ENCODE measurements at places on chromosomes 3 and 15.
A peak's percentile ranks its signal among the peaks of the same experiment; 100 is the strongest.

- DNase-seq: no peak
These were observed 101.0 kb upstream of the CCDC80 start for GRCh38 chr3:112741983-112742382.

- no peak for DNase-seq
These were observed 42.7 kb downstream of the BFSP2 start for GRCh38 chr3:133442518-133442917.

DNA sequence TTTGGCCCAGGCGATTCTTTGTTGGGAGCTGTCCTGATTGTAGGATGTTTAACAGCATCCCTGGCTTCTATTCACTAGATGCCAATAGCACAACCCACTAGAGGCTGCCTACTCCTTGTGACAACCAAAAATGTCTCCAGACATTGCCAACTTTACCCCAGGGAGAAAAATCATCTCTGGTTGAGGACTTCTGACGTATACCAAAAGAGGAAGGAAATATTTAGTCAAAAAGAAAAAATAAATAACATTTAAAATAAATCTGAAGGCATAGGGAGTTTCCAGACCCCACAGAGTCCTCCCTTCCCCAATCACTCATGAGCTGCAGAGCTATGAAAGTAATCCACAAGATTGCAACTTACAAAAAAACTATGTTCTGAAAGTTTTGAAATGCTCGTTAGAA is 61.0 kb downstream of the MECOM start:
- no peak for DNase-seq

DNA sequence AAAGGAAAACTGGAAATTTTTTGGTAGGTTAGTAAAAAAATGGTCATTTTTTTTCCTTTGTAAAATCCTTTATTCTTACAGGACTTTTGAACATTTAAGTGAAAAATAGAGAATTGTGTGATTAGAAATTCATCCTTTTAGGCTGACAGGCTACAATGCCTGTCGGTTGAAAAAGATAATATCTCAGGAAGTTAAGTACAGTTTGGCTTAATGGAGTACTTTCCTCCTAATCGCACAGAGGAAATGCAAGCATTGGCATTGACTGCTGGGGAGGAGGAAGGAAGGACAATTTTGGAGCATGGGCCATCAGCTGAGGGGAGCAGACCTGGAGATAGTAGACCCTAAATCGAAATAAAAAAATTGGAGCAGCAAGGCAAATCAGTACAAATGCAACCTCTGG is 135.1 kb upstream of the ICE2 start:
- no peak for DNase-seq

DNA sequence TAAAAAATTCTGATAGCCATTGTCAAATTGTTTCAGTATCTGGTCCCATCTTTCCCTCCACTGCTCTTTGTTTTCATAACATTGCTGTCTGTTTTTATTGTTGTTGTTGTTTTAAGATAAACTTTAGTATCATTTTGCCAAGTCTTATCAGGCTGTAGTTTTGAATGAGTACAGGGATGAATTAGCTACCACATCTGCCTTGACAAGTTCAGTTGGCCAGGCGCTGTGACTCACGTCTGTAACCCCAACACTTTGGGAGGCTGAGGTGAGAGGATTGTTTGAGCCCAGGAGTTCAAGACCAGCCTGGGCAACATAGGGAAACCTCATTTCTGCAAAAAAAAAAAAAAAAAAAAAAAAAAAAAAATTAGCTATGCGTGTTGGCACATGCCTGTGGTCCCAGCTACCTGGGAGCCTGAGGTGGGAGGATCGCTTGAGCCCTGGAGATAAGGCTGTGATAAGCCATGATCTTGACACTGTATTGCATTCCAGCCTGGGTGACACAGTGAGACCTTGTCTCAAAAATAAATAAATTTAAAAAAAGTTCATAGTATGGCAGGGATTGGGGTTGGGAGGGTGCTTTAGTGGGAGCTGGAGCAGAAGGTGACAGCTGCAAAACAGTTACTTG is 8.3 kb upstream of the ANKDD1A start:
- no peak for DNase-seq

DNA sequence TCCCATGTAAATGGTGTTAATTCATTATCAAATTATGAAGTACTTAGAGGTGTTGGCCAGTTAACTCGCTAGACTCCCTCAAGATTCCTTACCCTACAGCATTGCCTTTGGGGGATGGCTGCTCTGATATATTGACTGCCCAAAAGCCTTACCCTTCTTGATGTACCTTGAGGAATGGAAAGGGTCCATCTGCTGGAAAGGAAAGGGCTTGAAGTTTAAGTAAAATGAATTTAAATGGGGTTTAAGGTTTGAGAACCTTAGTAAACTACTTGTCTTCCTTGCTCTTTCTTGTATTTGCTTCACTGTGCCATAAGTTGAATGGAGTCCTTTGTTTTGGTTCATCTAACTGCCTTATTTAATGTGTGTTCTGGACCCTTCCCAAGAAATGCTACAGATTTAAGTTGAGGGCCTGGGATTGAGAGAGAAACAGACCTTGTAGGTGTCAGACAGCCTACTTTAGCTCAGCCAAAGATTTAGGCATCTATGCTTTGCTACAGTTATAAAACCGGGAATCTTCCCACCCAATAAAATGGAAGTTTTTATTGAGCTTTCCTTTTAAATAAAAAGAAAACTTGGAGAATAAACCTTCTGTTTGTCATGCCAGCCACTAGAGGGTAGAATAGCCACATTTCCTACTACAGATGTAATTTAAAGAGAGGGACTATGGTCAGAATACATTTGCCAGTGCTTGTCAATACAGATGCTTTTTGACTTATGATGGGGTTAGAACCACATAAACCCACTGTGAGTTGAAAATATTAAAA is 25.3 kb downstream of the CMSS1 start:
- DNase-seq: peak; percentile 76

DNA sequence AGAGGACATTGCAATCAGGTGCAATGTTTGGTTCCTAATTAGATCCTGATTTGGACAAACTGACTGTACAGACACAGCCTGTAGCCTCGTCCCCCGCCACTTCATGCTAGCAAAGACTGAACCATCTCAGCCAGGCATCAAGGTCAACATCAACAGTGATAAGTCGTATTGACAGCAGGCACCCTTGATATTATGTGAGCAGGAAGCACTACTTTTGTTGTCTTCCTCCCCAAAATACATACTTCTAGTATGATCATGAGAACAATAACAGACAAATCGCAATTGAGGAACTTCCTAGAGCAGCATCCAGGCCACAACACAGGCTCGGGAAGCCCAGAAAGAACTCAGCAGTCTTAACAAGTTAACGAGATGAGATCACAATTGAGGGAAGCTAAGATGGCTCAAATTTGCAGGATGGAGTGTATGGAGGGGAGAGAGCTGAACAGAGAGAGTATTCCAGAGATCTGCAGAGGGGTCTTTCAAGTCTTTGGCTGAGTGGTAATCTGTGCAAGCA is 20.4 kb downstream of the TGM5 start:
- DNase-seq: no peak

GRCh38 chr3:69294014-69294766 is 91.7 kb downstream of the FRMD4B start:
- DNase-seq: peak; percentile 53

- no peak for DNase-seq
These were observed 24.7 kb downstream of the ARHGAP31 start for GRCh38 chr3:119318876-119319275.

GRCh38 chr3:152026033-152026556 is 152.7 kb downstream of the SUCNR1 start:
- DNase-seq: peak; percentile 93

DNA sequence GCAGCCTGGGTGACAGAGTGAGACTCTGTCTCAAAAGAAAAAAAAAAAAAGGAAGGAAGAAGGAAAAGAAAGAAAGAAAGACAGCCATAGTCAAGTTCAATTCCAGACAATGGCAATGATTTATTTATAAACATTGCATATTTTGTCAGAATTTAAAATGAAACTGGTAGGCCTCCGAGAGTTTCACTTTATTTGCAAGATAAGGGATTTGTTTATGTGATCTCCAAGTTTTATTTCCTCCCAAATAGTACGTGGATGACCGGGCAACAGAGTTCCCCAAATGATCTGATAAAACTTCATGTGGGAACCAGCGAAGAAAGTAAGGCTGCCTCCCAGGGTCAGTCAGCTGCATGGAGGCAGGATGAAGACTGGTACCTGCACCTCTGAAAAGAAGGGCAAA is 28.6 kb upstream of the MOBP start:
- DNase-seq: no peak

- no peak for DNase-seq
These were observed 46.4 kb upstream of the PGPEP1L start for GRCh38 chr15:99054025-99054387.

- DNase-seq: peak; percentile 49
These were observed at the start of gene CAMP for GRCh38 chr3:48222616-48223513. Gene CAMP (plus strand): TSS chr3:48223495. CDS start chr3:48223512, 17 bp downstream.

GRCh38 chr3:71163198-71163918 is 420.2 kb downstream of the FOXP1 start:
- no peak for DNase-seq

GRCh38 chr3:159766563-159767185 is 222.0 kb upstream of the IL12A start:
- DNase-seq: peak; percentile 72

- no peak for DNase-seq
These were observed 56.6 kb downstream of the SSR3 start for GRCh38 chr3:156498307-156498706.

- no peak for DNase-seq
These were observed 138.8 kb upstream of the PRR20G start for GRCh38 chr3:127426444-127427153.

GRCh38 chr3:16993227-16993626 is 108.5 kb downstream of the PLCL2 start:
- peak; percentile 50 for DNase-seq

GRCh38 chr3:100603469-100603868 is 5.9 kb upstream of the ADGRG7 start:
- DNase-seq: peak; percentile 63

DNA sequence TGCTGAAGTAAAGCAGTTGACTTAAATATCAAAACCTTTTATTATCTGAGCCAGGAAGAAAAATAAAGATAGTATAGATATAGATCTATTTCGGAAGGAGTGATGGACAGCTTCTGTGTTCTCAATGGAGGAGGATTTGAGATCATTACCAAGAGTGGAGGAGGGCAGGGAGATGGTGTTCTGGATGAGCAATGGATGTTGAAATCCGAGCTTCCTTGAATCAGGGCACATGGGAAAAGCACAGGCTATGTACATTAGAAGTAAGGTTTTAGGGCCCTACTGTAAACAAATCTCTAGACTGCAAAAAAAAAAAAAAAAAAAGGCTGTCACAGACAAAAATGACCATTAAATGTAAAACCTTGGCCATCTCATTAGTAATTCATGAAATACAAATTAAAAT is 43.2 kb downstream of the GTPBP8 start:
- no peak for DNase-seq

DNA sequence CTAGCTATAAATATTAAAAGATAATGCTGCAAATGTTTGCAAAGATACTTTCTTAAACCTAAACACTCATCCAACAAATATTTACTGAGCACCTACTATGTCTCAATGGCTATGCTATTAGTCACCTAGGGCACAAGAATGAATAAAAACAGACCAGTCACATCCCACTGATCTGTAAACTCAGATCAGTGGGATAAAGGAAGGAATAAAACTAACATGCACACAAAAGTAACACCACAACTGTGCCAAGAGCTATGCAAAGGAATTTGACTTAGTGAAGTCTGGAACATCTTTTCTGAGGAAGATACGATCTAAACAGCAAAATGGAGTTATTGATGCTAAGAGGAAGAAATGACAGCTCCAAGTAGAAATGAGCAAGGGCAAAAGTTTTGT is 56.6 kb downstream of the CBLB start:
- peak; percentile 88 for DNase-seq
